ENCODE measurements at places on chromosomes 13 and 19.

- no peak for DNase-seq
Observed at GRCh38 chr13:66159511-66159910, 1070.6 kb downstream of the PCDH9 start.

GRCh38 chr13:102569488-102569887 lies 27.3 kb upstream of the TPP2 start:
- no peak for DNase-seq

GRCh38 chr13:64429691-64430090 lies 2800.4 kb downstream of the PCDH9 start:
- DNase-seq = no peak

GRCh38 chr13:91450913-91451312 lies 52.5 kb downstream of the GPC5 start:
- no peak for DNase-seq

- no peak for DNase-seq
Observed at GRCh38 chr13:30984620-30985019, 52.2 kb downstream of the TEX26 start.

GRCh38 chr13:97215325-97215724 lies 6.8 kb upstream of the MBNL2 start:
- DNase-seq = no peak

DNA sequence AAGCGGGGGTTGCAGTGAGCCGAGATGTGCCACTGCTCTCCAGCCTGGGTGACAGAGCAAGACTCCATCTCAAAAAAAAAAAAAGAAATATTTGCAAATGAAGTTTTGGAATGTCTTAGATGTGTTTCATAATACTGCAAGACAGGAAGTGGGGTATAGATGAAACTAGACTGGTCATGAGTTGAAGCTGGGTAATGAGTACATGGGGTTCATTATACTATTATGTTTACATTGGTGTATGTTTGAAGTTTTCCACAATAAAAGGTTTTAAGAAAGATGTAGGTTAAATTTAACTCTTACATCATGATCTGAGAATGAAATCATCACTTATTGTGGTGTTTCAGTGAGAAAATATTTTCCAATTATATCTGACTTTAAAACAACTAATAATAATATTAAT lies 19.0 kb downstream of the FNDC3A start:
- DNase-seq = no peak
